ENCODE measurements at places on chromosomes 5 and 9.

DNA sequence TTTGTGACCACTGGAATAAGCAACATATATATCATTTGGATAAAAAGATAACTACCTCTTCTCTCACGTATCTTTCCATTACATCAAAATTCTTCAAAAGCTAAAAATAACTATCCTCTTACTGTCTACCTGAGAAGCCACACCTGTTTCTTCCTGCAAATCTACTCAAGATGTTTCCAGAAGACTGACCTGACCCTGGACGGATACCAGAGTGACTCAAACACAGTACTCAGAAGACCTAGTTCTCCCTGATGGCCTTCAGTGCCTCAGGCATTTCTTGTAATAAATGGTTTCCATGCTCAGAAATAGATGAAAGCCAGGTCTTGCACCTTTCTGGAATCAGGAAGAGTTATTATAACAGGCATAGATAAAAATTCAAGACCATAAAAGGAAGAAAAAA is 245.9 kb upstream of the PIK3R1 start:
- DNase-seq = no peak

GRCh38 chr9:4689687-4690104 is 10.3 kb downstream of the CDC37L1 start:
- DNase-seq = no peak

- DNase-seq = no peak
These were observed 65.4 kb upstream of the CDH12 start for GRCh38 chr5:22918511-22918910.

- no peak for DNase-seq
These were observed 77.3 kb downstream of the UBE2QL1 start for GRCh38 chr5:6525910-6526309.

DNA sequence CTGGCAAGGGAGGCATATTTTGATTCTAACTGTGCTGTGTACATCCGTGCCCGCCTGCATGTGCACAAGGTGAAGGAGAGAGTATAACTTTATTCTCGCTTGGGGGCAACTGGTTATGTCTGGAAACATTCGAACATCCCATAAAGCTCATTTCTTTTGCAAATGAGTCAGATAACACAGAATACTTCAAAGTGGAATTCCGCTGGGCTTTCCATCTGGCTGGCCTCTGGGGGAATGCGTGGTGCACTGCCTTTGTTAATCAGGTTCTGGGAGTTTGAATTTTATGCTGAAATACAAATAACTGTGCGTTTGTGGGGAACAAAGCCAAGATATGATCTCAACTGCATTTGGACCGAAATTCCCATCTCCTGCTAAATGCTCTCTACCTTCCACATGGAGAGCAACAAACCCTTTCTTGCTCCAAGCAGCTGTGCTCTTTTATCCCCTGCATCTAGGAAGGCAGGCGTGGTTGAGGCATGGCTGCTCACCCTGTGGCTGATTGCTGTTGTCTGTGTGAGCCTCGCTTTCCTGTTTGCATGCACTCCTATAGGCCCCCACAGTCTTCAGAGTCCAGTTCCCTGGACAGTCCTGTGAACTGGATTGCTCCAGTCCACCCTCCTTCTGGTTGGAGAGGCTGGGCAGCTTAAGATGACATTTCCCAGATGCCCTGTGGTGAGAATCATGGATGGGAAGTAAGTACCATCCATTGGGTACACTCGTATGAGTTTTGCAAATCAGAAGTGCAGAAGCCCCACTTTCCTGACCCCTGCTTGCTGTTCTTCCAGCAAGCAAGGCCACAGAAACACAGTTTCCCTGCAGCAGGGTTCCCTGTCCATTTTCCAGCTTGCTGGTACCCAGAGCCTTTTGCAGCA is 82.9 kb upstream of the ALDH1B1 start:
- no peak for DNase-seq

GRCh38 chr5:148063861-148064260 is at the start of gene SPINK5:
SPINK5 (plus strand) TSS chr5:148063980; CDS start chr5:148064045, 65 bp downstream.
- no peak for DNase-seq

GRCh38 chr9:2729721-2730120 is 12.4 kb downstream of the KCNV2 start:
- no peak for DNase-seq
